Lower leg skin (tissue), 4 donors: ENCODE measurements at places on chromosomes 7 and 10.

GRCh38 chr10:124071141-124071540 is 22.3 kb downstream of the CHST15 start:
- DNase-seq, result no peak

- DNase-seq, result peak; percentile 66
Observed at GRCh38 chr10:79052291-79053080, 16.3 kb upstream of the ZMIZ1 start.

- no peak for DNase-seq
Observed at GRCh38 chr7:81886211-81886764, 116.4 kb upstream of the HGF start.

DNA sequence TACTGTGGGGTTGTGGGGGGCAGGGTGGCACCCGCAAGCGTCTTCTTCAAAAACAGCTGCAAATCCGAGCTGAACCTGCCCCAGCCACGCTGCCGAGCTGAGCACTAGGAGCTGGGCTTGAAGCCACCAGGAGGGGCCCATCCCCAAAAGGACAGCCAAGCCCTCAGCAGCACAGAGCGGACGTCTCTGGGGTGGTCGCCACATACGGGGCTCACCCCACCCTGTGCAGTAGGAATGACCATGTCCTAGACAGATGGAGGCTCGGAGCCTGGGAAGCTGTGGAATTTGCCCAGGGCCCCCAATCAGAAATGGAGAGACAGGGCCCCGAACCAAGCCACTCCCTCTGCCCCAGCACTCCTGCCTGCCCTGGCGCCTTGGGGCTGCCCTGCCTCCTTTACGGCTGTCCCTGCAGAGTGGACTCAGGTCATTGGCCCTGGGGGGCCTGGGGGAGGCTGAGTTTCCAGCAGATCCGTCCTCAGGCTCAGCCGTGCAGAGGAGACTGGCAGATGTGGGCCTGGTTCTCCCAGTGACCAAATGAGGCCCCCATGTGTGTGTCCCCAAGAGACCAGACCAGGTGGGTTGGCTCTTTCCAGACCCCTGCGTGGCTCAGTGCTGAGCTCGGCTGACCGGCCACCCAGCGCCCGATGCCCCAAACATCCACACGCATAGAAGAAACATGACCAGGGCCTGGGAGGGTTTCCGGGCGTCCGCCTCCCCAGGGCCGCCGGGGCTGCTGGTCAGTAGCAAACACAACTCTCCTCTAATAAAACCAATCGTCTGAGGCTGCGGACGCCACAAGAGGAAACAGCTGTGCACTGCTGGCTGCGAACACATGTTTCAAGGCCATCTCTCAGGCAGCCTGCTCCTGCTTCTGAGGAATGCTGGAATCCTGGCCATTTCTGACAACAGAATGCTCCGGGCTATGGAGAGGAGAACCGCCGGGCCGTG is 54.9 kb downstream of the PDGFA start:
- no peak for DNase-seq

DNA sequence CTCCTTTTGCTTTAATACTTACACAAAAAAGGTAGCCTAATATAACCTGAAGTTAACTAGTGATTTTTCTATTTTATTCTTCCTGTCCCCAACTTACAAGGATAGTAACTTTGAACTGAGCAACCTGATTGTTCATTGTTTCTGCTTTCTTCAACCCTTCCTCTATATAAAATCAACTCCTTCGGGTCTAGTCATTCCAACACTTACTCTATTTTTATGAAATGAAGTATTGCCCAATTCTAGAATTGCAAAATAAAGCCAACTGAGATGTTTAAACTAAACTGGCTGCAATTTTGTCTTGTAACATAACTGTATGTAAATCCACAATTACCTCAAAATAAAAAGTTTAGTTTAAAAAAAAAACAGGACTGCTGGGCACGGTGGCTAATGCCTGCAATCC is 20.3 kb upstream of the DNA2 start:
- no peak for DNase-seq

DNA sequence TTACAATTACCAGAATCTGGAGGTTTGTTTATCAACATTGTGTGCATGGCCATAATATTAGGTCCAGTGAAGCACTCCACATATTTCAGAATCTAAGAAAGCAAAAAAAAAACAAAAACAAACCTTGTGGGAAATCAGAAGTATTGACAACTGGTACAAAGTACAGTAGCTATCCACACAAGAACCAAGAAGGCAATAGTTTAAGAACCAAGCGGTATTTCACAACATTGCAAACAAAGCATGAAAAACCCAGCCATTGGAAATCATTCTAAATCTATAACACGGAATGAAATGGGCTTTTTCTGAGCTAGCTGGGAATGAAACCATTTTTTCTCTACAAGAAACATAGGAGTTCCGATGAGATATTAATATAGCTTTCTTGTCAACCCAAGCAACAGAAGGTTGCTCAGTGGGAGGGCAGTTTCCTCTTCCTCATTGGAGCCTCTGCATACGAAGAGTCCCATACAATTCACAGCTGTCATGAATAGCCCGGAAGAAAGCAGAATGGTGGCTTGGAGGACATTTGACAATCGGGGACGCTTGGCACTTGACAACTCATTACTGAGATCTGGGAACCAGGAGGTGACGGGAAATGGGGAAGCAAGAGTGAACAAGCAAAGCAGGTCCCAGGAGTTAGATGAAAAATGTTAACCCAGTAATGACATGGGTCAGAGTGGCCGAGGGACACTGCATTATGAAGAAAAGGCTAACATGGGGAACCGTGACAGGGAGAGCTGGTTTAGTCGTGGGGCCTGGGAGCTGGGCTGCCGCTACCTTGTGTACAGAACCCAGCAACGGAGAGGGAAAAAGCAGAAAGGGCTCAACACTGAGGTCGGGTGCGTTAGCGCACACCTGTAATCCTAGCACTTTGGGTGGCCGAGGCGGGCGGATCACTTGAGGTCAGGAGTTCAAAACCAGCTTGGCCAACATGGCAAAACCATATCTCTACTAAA is 7.8 kb downstream of the PHYH start:
- no peak for DNase-seq

DNA sequence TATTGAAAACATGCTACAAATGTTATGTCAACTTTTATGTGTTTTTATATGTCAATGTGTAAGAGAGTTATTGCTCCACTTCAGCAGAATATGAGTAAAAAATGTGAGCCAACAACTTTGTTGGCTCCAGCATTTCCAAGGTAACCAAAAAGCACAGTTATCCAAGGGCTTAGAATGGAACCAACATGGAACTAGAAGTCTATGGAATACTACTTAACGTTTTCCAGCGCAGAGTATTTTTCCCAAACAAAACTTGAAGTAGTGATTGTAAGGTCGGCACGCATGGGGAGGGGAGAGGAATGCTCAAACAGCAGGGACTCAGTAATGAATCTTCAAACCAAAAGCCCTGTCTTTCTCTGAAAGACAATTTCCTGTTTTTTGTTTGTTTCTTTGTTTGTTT is 45.0 kb upstream of the TSPAN13 start:
- DNase-seq, result no peak

DNA sequence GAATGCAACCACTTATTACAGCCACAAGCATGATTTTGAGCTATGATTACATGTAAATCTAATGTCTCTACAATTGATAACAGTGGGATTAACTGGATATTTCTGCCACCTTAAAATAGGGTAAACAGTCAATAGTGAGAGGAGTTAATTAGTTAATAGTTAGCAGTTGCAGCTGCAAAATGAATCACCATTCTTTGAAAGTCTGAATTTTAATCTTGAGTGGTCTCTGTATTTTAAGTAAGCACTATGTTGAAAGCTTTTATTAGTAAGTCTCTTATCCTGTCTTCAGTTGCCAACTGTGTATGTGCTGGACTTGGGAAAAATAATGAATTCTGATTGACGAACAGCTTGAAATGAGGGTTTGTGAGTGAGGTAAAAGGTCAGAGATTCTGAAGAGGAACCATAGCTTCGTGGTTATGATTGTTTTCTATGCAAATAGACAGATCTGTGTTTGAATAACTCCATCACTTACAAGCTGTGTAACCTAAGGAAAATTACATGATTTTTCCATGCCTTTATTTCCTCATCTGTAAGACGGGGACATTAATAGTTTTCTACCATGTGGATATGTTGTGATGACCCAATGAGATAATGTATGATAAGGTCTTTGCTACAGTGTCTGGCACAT is 75.2 kb downstream of the RNLS start:
- no peak for DNase-seq

DNA sequence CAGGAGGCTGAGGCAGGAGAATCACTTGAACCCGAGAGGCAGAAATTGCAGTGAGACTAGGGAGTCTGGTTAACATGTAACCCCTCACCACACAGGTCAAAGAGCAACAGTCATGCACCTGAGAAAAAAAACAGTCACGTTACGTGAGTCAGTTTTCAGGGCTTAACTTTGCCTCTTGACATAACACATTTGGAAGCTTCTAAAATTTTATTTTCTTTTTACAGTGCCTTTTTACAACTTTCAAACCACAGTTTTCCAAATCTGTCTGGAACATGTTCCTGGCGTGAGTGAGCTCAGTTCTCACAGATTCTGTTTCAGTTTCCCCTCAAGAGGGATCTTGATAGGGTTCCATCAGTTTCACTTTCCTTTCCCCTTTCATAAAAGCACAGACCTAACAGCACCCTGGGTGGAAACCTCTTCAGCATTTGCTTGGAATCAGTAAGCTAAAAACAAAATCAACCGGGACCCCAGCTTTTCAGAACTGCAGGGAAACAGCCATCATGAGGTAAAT is 4.4 kb downstream of the IFIT3 start:
- DNase-seq, result no peak

DNA sequence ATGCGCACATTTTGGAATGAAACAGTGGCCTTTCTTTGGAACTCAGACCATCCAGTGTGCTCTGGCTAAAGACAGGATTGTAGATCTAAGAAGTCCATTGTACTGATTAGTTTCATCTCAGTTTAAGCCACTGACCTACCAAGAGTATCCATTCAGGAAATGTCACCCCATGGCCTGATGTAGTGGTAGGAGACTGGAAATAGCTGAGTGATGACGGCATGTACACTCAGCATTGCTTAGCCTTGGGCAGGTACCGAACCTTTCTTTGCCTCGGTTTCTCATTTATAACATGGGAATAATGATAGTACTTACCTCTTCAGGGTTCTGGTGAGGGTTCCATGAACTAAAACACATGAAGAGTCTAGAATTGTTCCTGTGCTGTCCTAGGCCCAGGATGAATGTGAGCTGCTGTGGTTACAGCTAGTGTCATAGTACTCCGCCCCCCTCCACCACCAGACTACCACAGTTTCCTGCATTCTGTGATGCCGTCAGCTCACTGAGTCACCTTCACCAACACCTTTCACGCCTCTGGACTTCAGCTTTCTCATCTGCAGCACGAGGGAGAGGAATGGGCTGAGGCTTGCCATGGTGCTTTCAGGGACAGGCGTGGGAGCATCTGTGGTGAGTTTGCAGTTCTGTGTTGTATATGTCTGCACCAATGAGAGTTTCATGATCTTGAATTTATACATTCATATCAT is 484.0 kb upstream of the GALNT17 start:
- no peak for DNase-seq

DNA sequence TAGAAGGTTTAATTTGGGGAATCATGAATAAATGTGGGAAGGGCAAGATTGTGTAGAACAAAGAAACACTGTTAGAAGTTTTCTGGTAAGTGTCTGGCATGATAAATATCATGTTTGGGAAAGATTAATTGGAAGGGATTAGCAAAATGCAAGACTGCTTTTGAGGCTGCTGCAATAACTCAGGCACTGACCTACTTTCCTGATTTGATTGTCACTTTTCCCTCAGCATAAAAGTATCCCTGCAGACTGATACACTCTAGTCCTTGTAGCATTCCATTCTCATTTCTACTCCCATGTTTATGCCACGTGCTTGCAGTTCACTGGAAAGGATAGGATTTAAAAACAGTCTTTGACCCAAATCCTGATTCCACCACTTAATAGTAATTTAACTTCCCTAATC is 303.3 kb upstream of the SEMA3A start:
- no peak for DNase-seq

GRCh38 chr10:84574102-84574501 is 245.7 kb downstream of the CCSER2 start:
- no peak for DNase-seq

DNA sequence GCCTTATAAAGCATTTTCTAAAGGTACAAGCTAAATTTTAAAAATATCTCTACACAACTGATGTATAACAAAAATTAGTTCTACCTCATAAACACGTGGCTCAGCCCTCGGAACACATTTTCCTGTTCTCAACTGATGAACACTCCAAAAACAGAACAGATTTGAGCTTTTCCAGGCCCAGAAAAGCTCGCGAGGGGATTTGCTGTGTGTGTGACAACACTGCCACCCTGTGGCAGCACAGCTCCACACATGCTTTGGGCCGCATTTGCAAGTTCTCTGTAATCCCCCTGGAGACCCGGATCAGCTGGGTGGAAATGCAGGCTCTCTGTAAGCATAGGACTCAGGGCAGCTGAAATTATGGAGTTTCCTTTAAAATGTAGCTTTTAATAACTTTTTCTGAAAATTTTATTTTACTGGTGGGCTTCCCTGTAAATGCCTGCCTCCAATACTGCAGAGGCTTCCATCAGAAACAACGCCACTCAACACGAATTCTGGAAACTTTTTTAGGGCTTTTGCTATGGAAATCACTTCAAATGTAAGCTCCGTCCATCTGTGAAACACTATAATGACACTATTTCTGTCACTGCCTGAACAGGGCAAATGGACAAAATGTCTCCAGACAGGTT is 155.5 kb downstream of the COBL start:
- peak; percentile 31 for DNase-seq

DNA sequence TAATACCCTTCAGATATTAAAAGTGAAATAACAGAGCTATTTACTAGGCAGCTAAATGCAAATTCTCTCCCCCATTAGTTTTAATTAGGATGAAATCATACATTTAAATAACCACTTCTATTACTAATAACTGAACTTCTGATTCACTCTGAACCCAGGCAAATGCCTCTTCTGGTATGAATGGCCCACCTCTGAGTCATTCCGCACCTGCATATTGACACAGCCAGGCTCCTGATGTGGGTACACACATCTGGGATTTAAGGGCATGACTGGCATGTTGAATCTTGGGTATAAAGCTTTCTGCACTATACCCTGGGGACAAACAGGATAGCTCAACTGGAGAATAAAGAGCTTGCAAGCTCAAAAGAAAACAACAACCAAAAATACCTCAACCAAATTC is 140.9 kb downstream of the AUTS2 start:
- DNase-seq, result no peak

DNA sequence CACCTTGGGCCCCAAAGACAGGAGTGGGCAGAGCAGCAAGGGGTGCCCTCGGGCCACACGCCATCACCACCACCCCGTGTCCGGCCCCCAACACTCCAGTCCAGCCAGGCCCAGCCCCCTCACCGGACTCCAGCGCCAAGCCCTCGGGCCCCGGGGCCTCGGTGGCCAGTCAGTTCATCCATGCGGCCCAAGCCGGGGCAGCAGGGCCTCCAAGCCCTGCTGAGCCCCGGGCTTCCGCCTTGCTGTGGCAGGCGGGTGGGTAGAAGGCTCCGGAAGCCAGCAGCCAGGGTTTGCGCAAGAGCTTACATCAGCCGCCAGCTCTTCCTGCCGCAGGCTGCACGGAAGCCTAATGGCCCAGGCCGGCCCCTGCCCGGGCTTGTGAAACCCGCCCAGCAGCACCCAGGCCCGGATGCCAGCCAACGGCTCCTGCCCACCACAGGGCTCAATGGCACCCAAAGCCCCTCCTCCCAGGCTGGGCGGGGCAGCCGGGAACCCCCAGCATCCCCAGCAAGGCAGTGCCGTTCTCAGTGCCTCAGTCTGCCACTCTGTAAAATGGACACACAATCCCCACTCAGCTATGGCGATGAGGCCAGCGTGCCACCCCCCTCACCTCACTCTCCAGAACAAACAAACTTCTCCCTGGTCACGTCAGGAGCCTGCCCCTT is 26.5 kb downstream of the TNRC18 start:
- peak; percentile 97 for DNase-seq
